ENCODE measurements at places on chromosomes 1 and 21.

- no peak for DNase-seq
Observed at GRCh38 chr1:12201352-12202189, 28.3 kb upstream of the VPS13D start.

GRCh38 chr1:119133987-119134386 lies 6.5 kb downstream of the WARS2 start:
- peak; percentile 74 for DNase-seq

- peak; percentile 64 for DNase-seq
Observed at GRCh38 chr1:234515411-234515810, 36.4 kb upstream of the TARBP1 start.

GRCh38 chr1:54825696-54826095 lies 24.6 kb upstream of the TTC22 start:
- DNase-seq = no peak

DNA sequence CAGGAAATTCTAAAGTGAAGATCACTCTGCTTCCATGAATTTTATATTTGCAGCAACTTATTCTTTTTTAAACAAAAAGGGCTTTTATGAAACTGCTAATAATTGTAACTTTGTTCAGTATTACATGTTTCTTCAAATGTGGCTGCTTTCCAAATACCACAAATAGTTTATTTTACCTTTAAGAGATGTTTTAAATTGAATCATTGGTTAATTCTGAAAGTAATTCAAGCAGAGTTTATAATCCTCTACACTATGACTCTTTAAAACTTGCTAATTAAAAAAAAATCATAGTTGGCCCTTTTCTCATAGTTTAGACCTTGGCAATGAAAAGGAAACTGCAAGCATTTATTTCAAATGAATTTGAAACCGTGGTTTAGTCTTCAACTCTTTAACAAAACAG lies 59.6 kb downstream of the SDCCAG8 start:
- DNase-seq = peak; percentile 22

DNA sequence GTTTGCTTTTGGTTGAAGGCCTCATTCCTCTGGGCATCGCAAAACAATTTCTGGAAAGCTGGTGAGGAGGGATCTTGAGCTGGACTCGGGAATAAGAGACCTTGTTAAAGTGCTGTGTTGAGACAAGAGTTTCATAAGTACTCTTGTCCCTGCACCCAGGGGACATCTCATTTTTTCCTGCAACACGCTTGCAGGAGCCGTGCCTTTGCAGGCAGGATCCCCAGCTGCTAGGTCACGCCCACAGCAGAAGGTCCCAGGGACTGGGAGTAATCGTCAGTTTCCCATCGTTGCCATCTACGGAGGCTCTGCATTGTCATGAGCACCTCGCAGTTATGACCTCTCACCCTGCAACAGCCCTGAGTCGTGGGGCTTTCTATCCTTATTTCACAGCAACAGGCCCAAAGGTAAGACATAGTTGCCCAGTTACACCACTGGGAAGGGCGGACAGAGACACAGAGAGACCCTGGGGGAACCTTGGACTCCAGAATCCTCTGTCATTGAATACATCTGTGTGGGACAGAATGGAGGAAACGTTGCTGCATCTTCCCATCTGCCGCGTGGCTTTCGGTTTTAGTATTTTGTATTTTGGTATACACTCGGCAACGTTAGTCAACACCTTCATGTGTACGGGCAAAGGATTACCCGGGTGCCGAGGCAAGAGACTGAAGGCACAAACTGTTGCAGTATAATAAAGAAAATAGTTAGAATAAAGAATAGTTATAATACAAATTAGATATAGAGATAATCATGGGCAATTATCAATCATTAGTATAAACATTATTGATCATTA lies 60.4 kb upstream of the DMRTB1 start:
- DNase-seq = no peak

DNA sequence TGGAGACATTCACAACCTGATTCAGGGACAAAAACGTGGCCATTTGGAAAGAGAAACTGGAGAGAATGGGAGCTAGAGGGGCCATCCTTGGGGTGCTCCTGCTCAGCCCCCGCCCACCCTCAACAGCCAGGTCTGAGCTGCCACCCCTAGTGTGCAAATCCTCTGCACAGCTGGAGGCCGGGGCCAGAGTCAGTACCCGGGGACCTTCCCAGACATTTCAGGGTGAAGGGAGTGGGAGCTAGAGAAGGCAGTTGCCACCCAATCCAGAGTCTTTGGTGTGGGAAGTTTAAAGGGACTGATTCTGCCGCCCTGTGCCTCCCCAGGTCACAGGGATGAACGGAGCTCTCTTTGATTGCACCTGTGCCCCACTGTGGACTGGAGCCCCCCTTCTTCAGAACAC lies 397.4 kb downstream of the MATN1 start:
- DNase-seq = no peak

DNA sequence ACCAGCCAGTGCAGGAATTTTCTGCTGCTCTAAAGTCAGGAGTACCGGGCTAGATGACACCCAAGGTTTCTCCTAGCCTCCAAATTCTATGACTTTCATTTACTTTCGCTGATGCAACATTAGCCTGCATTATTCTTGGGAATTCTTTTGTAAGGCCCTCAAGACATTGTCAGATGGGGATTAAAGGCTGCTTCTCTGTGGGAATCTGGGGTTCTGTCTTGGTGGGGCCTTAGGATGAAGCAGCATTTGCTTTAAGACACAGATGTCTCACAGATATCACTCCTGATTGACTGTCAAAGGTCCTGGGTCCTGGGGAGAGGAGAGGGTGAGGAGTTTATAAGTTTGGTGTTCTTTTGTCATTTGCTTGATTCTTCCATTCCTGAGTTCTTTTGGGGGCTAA lies 11.6 kb downstream of the PKP1 start:
- DNase-seq = no peak

DNA sequence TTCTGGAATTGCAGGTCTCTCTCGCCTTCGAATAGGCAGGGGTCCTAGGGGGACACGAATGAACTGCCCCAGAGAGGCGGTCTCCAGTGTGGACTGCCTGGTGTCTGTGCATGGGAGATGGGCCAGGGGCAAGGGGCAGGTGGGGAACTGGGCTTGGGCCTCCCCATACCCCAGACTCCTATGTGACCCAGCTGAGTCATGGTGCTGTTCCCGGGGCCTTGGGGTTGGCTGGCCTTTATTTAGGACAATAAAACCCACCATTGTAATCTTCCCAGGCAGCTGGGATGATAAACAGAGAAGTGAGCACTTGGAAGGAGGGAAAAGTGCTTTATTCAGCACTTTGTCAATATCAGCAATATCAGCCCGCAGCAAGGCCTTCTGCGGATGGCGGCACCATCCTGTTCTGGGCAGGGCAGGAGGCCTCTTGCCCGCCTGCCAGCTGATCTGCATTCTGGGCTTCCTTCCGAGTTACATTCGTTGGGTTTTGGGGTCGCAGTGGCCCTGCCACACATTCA lies 209.0 kb upstream of the TMEM51 start:
- DNase-seq = no peak

GRCh38 chr1:226937940-226938725 lies 2.0 kb upstream of the COQ8A start:
- DNase-seq = no peak

DNA sequence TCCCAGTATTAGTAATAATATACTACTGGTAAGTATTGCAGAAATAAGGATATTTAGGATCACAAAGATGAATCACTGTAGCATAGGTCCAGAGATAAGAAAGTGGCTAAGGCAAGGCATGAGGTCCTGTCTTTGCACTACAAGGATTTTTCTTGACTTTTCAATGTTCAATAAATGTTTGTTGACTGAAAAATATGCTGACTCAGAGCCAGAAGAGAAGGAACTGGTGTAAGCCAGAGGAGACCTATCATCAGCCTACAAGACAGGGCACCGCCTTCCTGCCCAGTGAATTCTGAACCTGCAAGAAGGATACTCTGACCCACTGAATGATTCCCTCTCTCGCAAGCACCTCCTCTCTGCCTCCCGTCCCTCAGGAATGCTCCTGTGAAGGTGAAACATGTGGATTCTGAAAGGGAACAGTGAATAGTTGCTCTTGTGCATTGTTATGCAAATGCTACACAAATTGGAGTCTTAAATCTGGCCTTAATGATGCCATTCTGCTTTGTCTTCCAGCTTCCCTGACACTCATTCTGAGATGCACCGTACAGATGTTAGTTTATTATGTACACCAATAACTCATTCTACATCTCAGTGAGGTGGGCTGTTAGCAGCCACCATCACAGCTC lies 540.0 kb downstream of the OMA1 start:
- no peak for DNase-seq

DNA sequence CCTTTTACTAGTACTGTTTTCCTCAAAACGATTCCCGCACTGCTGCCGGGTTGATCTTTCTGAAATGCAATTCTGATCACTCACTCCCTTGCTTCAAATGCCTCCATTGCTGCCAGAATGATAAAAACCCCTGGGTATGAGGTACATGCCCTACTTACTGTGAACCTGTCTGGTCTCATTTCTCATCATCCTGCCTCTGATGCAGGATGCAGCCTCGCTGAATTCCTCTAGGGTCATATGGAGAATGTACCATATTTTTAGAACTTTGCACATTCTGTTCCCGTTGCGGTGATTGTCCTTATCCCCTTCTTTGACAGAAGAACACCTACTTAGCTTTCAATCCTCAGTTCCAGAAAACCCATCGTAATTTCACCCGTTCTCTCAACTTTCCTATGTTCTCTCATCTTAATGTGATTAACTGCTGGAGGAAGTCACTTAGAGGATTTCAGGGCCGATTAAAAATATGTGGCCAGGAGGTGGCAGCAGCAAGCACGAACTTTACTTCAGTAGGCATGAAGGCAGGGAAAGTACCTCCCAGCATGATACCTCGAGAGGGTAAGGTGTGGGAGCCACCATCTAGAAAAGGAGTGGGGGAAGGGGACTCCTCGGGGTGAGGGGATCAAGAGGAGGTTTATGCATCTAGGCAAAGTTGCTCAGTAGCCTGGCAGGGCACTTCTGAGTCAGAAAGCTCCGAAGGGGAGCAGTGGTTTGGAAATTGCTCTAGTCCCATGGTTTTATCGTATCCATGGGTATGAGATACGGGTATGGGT lies 361.5 kb upstream of the ZP4 start:
- peak; percentile 3 for DNase-seq

DNA sequence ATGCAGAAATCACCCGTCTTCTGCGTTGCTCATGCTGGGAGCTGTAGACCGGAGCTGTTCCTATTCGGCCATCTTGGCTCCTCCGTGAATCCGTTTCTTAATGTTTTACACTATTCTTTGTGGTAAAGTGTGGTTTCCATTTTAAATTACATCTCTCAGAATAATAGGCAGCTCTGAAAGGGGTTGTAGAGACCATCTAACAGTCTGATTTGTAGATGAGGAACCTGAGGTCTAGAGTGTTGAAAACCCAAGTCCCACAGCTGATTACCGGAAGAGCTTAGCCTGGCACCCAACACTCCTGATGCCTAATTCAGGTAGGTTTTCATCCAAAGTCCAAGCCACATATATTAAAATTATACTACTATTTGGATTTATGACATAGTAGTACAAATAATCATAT lies 144.0 kb downstream of the LEPR start:
- DNase-seq = no peak

DNA sequence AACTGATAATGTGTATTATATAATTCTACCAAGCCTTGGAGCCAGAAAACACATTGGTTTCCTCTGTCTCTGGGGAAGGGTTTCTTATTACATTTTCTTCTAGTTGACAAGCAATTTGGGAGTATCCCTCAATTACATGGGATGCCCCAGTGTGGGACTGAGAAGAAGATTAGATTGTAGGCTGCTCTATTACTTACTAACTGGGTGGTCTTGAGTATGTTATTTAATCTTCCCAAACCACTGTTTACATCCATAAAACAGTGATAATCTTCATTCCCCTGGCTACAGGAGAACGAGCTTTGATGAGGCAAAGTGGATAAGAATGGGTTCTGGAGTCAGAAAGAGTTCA lies 105.8 kb downstream of the TSEN15 start:
- no peak for DNase-seq

DNA sequence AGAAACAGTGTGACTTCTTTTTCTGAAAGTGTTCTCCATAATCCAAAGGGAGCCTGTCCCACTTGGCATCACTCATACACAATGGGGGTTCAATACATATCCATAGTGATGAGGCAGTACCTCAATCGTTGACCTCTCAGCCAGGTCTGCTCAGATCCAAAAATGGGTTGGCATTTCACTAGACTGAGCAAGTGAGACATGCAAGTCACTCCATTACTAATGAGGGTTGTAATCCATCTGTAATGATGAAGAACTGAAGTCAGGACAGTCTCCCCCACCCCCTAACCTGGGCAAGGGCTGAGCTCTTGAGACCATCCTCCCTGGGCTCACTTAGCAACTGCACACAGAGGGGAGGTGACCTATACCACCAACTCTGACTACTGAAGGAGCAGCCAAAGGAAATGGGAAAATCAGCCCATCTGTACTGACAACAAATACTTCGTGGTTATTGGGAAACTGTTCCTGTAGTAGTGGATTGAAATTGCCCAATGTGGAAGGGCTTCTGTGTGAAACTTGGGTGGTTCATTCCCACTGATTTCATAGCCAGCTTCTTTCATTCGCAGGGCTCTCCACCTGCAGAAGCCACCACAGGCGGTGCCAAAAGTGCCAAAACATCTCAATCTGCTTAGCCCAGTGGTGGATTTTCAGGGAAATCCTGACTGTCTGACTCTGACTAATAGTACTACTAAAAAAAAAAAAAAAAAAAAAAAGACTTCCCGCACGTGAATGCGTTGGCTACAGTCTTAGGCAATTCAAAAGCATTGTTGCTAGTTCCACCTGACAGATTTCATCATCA lies 5.0 kb downstream of the NGF start:
- peak; percentile 98 for DNase-seq

Measured in AG10803 (cell line).